GM23248 (cell line): ENCODE measurements at places on chromosomes 7 and 10. TPM values are rescaled to one million over a fixed set of nuclear protein-coding genes. Genes with fewer than 3 reads are reported as not detected.

Gene TSPAN13
- 4.2 and 6.2 TPM in 2 replicates for total RNA-seq

Gene KIF5B
- total RNA-seq, result 133 and 137 TPM in 2 replicates

DNA sequence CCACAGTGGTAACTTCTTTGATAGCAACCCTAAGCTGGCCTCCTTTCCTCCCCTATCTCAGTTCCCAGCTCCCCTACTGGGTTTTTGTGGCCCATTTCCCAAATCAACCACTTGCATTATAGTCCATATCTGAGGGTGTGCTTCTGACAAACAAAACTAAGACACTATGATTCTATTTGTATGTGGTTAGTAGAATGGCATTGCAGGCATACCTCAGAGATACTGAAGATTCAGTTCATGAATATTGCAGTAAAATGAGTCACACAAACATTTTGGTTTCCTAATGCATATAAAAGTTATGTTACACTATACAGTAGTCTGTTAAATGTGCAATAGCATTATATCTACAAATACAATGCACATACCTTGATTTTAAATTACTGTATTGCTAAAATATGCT lies 15.4 kb upstream of the TMEM243 start:
- no peaks in the 10 kb centered on the region for H3K36me3 ChIP-seq
- no peaks in the 10 kb centered on the region for H3K27me3 ChIP-seq
- peak; percentile 56 for DNase-seq
- no peak overlapping the region for H3K27ac ChIP-seq

DNA sequence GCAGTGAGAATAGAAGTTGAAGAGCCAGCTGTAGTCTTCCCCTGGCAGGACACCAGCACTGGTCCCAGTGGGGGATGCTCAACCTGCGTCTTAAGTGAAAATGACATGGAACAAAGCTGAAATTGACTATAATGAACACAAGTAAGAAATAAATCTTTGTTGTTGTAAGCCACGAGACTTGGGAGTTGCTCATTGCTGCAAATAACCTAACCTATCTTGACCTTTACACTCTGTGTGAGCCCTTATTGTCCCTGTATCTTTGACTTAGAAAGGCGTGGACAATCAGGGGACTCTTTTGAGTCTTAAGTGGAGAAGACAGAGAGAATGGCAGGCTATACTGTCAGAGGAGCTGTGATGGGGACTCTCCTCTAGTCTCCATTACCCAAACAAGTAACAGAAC lies 16.9 kb downstream of the ZC3HAV1L start:
- no peak for DNase-seq
- no peaks in the 10 kb centered on the region for H3K27me3 ChIP-seq
- H3K36me3 ChIP-seq, result peaks cover 18% of the 10 kb centered on the region; the same call in 1 of the 2 replicates
- H3K4me3 ChIP-seq, result no peak overlapping the region
- no peak overlapping the region for H3K27ac ChIP-seq

DNA sequence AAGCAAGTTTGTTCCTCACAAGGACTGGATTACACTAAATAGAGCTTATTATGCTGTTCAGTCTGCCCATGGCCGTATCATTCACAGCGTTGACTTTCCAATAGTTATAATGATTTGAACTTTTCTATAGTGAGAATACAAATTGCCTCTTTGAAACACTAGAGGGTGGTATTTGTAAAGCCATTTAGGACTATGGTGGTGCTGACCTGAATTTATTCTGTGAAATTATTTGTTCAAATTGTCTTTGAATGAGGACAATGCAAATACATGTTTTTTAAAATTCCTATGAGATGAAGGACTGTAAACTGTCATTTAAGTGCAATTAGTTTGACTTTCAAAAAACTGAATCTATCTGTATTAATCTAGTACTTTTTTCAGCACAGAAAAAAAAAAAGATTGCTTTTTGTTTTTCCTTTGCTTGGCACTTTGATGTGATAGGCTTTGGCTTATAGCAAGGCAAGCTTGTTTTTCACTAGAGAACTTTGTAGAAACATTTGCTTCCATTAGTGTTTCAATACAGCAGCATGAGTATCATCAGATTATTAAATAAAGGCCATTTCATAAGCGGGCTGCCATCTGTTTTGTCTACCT lies 122.7 kb upstream of the TMEM229A start:
- H3K27me3 ChIP-seq, result no peaks in the 10 kb centered on the region
- H3K4me1 ChIP-seq, result no peaks in the 10 kb centered on the region
- DNase-seq, result peak; percentile 37
- H3K36me3 ChIP-seq, result no peaks in the 10 kb centered on the region

GRCh38 chr7:127865466-127865865 lies 165.8 kb downstream of the LRRC4 start:
- no peaks in the 10 kb centered on the region for H3K27me3 ChIP-seq
- 0 out of 2 replicates have a peak, but pooled peaks cover 14% of the 10 kb centered on the region for H3K4me1 ChIP-seq
- peak; percentile 76 for DNase-seq

- H3K4me3 ChIP-seq, result no peak overlapping the region
- H3K36me3 ChIP-seq, result no peaks in the 10 kb centered on the region
- H3K27me3 ChIP-seq, result 0 out of 2 replicates have a peak, but pooled peaks cover 5% of the 10 kb centered on the region
- no peak overlapping the region for H3K27ac ChIP-seq
Observed at GRCh38 chr7:120775755-120776154, 82.2 kb downstream of the TSPAN12 start.

DNA sequence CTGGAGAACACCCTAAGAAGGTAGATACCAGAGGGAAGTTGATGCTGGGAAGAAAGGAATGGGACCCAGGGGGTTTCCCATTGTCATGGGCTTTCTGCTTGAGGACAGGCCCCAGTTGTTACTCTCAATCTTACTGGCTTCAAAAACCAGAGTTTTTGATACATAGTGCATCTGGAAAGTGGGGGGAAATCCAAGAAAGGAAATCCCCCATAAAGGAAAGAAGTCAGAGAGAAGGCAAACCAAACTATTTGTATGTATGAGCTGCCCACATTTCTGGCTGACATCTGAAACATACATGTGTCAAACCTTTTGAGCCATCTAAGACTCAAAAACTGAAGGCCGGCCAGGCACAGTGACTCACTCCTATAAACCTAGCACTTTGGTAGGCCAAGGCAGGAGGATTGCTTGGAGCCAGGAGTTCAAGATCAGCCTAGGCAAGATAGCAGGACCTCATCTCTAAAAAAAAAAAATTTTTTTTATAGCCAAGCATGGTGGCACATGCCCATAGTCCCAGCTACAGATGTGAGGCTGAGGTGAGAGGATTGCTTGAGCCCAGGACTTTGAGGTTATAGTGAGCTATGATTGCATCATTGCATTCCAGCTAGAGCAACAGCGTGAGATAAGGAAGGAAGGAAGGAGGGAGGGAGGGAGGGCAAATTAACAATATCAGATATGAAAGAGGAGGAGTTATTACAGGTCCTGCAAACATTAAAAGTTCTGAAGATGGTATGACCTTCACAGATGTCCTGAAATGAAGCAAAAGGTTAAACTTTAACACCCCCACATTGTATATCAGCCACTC lies 6.7 kb upstream of the COA1 start:
- H3K36me3 ChIP-seq, result no peaks in the 10 kb centered on the region
- H3K4me1 ChIP-seq, result no peaks in the 10 kb centered on the region
- no peaks in the 10 kb centered on the region for H3K27me3 ChIP-seq
- no peak for DNase-seq
- H3K27ac ChIP-seq, result no peak overlapping the region
- H3K4me3 ChIP-seq, result no peak overlapping the region
